ENCODE measurements at places on chromosomes 6 and 20.

GRCh38 chr20:33819456-33819855 is 8.3 kb downstream of the CHMP4B start:
- no peak for DNase-seq

DNA sequence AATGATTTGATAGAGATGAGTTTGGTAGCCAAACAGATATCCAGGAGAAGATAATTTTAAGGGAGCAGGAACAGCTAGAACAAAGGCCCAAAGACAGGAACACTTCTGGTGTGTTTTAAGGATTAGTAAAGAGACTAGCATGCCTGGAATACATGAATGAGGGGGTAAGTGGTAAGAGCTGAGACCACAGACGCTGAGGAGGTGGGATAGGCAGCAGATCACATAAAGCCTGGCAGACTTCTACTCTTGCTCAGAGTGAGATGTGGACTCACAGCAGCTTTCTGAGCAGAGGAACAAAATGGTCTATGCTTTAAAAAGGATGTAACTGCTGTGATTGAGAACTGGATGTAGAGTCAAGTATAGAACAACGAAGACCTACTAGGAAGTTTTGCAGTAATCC is 100.1 kb downstream of the EPHA7 start:
- DNase-seq = no peak

DNA sequence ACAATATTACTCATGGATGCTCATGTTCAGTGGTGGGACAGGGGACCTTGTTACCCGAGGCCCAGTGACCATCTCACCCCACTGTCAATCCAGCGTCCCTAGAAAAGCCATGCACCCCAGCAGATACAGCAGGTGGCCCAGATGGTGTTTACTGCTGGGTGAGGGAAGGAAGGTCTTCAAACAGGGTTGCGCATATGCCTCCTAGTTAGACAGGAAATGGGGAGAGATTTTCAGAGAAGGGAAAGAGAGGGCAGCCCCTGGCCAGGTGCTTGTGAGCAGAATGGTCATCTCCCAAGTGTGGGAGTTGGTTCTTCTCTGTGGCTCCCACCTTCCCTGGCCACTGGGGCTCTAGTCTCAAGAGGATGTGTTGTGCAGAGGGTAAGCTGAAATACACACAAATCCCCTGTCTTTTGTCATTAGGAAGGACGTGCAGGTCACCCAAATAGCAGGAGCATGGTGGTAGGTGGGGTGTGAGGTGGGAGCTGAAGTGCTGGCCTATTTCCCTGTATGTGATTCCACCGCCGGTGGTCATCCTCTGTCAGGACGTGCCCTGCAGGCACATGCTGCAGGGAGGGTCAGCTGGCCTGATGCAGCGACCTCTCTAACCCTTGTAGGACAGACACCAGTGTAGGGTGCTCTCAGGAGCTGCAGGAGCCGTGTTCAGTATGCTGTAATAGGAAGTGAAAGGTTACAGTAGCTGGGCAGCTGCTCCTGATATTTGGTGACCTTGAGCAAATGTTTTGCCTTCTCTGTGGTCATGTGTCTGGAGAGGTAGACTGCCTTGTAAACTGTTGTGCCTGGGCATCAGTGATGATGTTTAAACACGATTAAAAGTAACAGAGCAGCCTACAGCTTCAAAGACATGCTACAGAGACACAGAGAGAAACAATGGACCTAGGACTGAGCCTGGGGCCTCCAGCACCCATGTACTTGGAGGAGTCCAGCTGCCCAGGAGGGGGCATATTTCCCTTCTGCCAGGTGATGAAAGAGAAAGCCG is 3.2 kb upstream of the CST3 start:
- DNase-seq = no peak

- no peak for DNase-seq
Measured at GRCh38 chr6:118171852-118172251, 264.8 kb downstream of the SLC35F1 start.

DNA sequence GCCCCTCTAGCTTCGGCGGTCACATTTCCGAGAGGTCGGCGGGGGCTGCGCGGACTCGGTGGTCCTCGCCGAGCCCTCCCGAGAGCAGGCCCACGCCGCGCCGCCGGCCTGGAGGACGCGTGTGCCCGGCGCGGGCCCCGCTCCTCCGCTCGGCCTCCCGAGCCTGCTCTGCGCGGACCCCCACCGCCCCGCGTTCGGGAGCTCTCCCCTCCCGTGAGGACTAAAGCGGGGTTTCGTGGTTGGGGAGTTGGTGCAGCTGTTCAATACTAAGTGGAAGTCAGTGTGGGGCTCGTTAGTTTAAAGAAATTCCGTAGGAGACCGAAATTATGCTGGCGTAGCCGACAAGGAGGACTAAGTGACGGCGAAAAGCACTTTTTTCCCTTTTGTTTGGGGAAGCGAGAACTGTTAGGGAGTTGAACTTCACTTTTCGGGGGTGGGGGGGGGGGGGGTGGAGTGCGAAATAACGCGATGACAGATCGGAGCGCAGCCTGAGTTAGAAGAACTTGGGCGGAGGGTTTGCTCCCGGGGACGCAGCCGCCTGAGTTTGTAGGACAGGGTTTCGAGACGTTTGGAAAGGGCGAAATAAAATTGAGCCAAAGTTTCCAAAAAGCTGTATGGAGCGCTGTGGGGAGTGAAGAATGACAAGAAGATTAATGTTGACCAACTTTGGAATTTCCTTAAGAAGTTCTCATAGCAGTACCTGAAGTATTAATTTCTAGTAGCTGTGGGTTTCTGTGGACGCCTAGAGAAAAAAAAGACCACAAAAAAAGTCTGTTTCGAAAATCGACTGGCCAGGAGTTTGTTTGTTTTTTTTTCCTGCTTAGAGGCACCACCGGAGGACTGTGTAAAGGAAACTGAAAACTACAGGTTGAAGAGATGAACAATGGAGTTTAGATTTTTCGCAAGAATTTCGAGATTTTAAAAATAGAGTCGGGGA is 1.4 kb downstream of the QKI start:
- DNase-seq = no peak

- DNase-seq = no peak
Measured at GRCh38 chr6:436308-437036, 44.9 kb downstream of the IRF4 start.

GRCh38 chr6:34484391-34484790 is 18.5 kb downstream of the PACSIN1 start:
- DNase-seq = no peak

- no peak for DNase-seq
Measured at GRCh38 chr6:112218563-112218962, 35.8 kb downstream of the LAMA4 start.

DNA sequence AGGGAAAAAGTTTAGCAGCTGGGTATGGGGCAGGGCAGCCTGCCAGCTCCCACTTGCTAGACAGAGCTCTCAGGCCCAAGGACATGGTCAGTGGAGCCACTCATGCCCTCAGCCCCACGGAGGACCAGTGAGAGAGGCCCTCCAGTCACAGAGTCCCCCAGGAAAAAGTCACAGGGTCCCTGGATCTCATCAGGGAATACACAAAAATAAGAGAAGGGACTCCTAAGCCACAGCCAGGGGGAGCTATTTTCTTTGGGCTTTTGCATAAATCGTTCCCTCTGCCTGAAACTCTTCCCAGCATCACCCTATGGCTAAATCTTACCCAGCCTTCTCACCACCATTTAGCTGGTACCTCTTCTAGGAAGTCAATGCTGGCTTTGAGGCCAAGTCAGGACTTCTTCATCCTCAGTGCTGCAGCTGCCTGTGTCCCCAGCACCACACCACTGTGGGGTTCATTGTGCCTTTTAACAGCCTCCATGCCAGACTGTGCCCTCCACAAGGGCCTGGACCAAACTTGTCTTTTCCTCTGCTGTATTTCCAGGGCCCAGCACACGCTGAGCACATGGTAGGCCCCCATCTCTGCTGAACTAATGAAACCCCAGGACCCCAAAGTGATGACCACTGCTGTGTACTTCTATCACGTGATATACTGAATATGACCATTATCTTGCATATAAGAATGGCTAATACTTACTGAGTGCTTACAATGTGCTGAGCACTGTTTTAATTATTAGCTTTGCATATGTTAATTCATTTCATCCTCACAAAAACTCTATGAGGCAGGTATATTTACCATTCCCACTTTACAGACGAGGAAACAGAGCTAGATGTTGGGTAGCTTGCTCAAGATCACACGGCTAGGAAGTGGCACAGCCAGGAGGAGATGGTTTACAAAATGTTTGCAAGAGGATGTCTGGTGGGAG is 2.0 kb downstream of the ZNF335 start:
- no peak for DNase-seq

DNA sequence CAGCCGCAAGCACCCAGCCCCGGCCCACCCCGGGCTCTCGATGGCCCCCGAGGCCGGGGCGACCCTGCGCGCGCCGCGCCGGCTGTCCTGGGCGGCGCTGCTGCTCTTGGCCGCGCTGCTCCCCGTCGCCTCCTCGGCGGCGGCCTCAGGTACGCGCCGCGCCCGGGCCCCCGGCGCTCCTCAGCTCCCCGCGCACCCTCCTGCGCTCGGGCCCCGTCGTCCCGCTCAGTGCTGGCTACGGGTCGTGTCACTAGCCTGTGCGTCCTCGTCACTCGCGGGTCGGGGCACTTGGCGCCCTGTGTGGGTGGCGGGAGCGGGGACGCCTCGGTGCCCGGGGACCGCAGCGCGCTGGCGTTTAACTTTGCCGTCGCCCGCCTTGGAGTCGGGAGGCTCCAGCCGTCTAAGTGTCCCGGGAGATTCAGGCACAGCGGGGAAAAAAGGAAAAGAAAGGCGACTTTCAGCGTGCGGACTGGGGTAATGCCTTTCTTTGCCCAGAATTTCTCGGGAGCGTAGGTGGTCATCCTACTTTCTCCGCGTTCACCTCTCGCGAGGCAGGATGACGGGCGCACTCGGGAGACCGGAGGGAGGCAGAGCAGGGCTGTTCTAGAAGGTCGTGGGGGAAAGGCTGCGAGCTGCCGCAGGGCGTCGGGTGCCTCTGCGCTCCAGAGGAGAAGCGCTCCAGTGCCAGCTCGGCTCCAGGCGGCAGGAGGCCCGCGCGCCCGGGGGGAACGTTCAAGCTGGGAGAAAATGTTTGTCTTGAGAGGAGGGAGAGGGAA is 545 bp downstream of the FNDC1 start:
- no peak for DNase-seq

DNA sequence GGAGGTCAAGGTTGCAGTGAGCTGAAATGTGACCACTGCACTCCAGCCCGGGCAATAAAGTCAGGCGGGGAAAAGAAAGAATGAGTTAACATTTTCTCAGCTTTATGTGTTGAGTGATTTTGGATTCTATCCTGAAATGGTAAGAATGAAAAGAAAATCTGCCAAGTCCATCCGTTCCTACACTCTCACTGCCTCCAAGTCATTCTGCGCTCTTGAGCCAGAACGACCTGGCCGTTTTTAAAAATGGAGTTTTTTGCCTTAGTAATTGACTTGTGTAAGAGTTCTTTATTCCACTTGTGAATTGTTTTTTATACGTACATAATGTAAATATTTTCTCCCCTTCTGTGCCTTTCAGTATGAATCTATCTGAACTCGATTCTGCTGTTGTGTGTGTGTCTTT is 28.7 kb downstream of the DNAJC5 start:
- DNase-seq = no peak

GRCh38 chr20:59848182-59848581 is 85.3 kb downstream of the SYCP2 start:
- no peak for DNase-seq

GRCh38 chr20:37519508-37520418 is 1.3 kb upstream of the NNAT start:
- no peak for DNase-seq

DNA sequence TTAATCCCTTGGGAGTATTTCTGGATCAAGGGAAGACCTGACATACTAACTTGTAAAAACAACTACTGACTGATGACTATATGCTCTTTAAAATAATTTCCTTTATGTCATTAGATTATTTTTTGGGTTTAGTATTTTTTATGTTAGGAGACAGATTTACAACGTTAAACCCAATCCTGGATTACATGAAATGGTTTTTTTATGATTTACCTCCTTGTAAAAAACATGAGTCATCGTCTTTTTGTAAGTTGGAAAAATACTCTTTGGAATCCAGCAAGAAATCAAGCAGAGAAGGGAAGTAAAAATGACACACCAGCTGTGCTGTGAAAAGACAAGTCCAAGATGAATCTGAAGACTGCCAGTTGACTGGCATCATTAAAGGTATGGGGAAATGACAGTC is 6.7 kb downstream of the STK4 start:
- DNase-seq = no peak

DNA sequence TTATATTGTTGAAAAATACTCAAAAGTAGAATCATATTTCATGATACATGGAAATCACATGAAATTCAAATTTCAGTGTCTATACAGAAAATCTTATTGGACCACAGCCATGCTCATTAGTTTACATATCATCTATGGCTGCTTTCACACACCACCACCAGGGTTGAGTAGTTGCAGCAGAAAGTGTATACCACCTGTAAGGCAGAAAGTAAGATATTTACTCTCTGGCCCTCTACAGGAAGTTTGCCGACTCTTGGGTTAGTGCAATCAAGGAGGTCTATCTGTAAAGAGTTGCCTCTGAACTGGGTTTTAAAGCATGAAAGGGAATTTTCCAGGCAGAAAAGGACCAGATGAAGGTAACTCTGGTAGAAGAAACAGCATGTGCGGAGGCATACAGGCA is 432.3 kb downstream of the DHX35 start:
- DNase-seq = no peak

DNA sequence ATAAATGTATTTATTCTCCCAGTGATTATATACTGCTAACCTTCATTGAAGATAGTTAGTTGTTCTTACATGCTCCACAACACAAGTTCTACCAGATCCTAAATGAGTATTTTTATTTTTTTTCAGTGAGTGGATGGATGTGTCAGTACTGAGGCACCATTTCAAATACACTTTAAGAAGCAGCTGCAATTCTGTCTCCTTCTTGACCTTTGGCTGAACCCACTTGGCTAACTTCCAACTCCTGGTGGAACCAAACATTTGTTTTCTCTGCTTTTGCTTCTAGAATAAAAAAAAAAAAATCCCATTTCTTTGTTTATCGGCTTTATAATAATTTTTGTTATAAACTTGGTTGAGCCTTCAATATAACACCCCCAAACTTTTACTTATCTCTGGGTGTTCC is 458.3 kb upstream of the MAP3K7 start:
- no peak for DNase-seq

- DNase-seq = no peak
Measured at GRCh38 chr6:164014346-164015087, 600.0 kb downstream of the QKI start.

DNA sequence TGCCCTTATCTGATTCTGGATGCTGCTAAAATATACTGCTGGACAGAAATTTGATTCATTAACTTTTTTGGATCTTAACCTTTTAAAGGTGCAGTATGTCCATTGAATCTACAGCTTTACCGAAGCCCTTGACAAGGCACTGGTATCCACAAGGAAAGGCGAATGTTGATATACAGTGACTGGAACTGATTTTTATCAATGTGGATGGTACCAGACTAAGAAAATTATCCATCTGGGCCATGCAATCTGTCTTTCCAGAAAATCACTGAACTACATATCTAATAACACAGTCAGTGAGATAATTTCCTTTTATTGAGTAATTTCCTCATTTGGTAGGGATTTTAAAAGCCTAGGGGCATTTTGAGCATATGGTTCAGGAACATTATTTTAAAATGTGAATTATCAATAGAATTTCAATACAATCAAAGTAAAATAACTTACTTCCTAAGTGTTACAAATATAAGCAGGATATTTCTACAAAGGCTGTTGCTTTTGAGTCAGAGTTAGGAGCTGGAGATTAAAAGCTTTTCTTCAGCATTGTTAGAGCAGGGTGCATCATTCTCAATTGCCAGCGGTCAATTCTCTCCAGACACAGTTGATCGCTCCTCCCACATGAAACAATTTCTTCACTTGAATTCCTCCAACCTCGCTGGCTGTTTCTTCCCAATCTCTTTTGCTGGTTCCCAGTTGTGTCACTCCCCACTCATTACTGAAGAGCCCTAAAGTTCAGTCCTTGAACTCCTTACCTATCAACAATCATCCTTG is 585.3 kb upstream of the FLRT3 start:
- DNase-seq = no peak

Data from activated gamma-delta T cell treated with Interleukin-2 at 50 U/mL for 16 hours (primary cell).